ENCODE measurements at places on chromosomes 12 and 14. TPM values are rescaled to one million over a fixed set of nuclear protein-coding genes. Genes with fewer than 3 reads are reported as not detected.

Gene CACNA2D4
- polyA plus RNA-seq = 3.0 TPM

Gene NELL2
- 18.7 TPM for polyA plus RNA-seq

Gene SOX5
- 5.5 TPM for polyA plus RNA-seq

Gene RD3L
- not detected for polyA plus RNA-seq

Gene ALKBH2
- 34.0 TPM for polyA plus RNA-seq

Gene NFE2
- 2.2 TPM for polyA plus RNA-seq

Gene CDKL1
- polyA plus RNA-seq = 7.7 TPM

Gene IL26
- not detected for polyA plus RNA-seq

Gene C12orf56
- polyA plus RNA-seq = 1.6 TPM

Gene MTA1
- 141 TPM for polyA plus RNA-seq

Gene RASSF8
- polyA plus RNA-seq = 60.1 TPM

Gene PPFIA2
- polyA plus RNA-seq = 6.2 TPM

Gene KRT83
- not detected for polyA plus RNA-seq

Gene MYO1H
- polyA plus RNA-seq = 1.3 TPM

Gene FAM161B
- polyA plus RNA-seq = 15.8 TPM

Gene CRY1
- polyA plus RNA-seq = 28.7 TPM

Gene SLC22A17
- 78.3 TPM for polyA plus RNA-seq

Gene PRB2
- polyA plus RNA-seq = 0.64 TPM

Gene PLD4
- polyA plus RNA-seq = 4.7 TPM

Gene LMNTD1
- not detected for polyA plus RNA-seq

Gene DYRK4
- 54.8 TPM for polyA plus RNA-seq

Gene HELB
- 6.1 TPM for polyA plus RNA-seq

Gene RNASE4
- polyA plus RNA-seq = 1.3 TPM

Gene SLC25A21
- polyA plus RNA-seq = 3.3 TPM

Gene NUP37
- polyA plus RNA-seq = 32.5 TPM

Gene NEUROD4
- not detected for polyA plus RNA-seq

Gene RNASE7
- 0.83 TPM for polyA plus RNA-seq

Gene MIP
- 0.21 TPM for polyA plus RNA-seq

Gene ASPG
- polyA plus RNA-seq = 14.9 TPM

Gene KRT4
- 0.65 TPM for polyA plus RNA-seq

Gene KRT6C
- not detected for polyA plus RNA-seq

Gene TCL1B
- not detected for polyA plus RNA-seq

Gene TMEM119
- polyA plus RNA-seq = 15.3 TPM

Gene FAIM2
- 1.9 TPM for polyA plus RNA-seq

Gene CSRP2
- polyA plus RNA-seq = 83.5 TPM

Gene PTPRR
- polyA plus RNA-seq = 0.58 TPM

Gene DRAM1
- 22.0 TPM for polyA plus RNA-seq

Gene PSMC6
- 159 TPM for polyA plus RNA-seq

Gene SCNN1A
- 64.4 TPM for polyA plus RNA-seq

Gene NKX2-1
- polyA plus RNA-seq = not detected

Gene TRPV4
- polyA plus RNA-seq = 19.2 TPM

Gene TSPAN8
- 35.9 TPM for polyA plus RNA-seq

Gene FOXN4
- polyA plus RNA-seq = 2.3 TPM

Gene KRT71
- not detected for polyA plus RNA-seq

Gene ACSM4
- not detected for polyA plus RNA-seq

Gene CABP1
- 4.7 TPM for polyA plus RNA-seq

Gene KRT2
- not detected for polyA plus RNA-seq

Gene C14orf39
- polyA plus RNA-seq = 0.36 TPM
